ENCODE measurements at places on chromosomes 12 and 14.

DNA sequence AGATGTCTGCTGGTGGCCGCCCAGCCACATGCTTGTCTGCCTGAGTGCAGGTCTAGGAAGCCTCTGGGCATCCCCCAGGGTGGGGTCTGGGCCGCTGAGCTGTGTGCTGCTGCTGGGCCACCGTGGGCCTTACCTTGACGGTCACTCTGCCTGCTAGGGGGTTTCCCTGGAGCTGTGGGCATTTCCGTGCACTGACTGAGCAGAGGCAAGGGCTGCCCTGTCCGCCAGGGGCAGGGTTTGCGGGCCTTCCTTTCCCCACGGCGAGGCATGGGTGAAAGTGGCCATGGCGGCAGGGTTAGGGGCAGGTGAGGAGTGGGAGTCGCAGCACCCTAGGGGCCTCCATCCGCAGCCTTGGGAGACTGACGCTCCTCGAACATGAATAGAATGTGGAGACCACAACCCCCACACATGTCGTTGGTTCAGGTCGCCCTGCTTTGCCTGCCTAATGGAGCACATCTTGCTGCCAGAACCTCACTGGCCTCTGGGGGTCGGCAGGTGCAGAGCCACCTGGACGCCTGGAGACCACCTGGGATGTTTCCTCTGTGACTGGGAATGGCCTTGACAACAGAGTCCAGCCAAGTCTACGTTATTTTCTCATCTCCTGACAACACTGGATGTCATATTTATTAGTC lies 2.5 kb downstream of the ZBTB42 start:
- DNase-seq: no peak

DNA sequence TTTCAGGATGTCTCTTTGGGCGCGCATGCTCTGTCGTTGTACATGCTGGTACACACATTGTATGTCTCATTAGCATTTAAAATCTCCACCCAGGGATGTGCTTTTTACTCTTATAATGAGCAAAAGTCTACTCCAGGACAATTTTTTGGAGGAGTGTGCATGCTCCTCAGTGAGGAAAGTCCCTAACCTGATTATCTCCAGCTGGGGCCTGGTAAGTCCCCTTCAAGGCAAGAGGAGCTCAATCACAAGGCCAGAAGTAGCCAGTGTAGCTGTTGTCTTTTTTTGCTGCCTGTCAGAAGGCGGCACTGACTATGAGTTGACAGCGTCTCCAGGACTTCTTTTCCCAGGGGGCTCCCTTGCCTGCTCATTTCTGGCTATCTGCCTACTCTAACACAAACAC lies 218.3 kb upstream of the CNTN1 start:
- DNase-seq: no peak

- no peak for DNase-seq
Measured at GRCh38 chr14:59895721-59896120, 24.2 kb upstream of the LRRC9 start.

DNA sequence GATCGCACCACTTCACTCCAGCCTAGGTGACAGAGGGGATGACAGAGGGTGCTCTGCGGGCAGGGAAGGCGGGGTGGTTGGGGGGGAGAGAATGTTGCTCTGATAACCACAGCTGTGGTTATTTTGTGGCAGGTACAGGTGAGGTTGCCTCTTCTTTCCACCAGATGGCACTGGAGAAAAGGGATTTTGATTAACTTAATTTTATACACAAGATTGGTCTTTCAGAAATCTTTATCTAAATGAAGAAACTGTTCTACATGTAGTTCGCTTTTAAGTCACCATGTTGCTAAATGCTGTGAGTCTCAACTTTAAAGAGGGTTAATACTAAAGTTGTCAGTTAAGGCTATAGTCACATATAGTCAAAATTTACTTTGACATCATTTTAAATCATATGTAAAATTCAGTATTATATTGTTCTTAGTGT lies 25.7 kb downstream of the FGF23 start:
- DNase-seq: no peak

GRCh38 chr14:29717901-29718300 lies 209.7 kb downstream of the PRKD1 start:
- DNase-seq: no peak

- no peak for DNase-seq
Measured at GRCh38 chr14:93954900-93955849, 21.2 kb downstream of the ASB2 start.

GRCh38 chr12:51357374-51358047 lies 11.0 kb upstream of the CELA1 start:
- no peak for DNase-seq

- no peak for DNase-seq
Measured at GRCh38 chr14:74799765-74800164, 36.6 kb downstream of the YLPM1 start.

DNA sequence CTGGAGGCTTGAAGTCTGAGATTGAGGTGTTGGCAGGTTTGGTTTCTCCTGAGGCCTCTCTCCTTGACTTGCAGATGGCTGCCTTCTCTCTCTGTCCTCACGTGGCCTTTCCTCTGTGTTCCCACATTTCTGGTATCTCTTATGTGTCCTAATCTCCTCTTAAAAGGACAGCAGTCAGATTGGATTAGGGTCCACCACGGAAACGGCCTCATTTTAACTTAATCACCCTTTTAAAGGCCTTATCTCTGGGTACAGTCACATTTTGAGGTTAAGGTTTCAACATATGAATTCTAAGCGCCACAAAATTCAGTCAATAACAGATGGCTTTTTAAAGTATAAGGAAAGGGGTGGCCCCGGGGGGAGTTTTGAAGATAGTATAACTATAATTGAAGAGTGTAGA lies 33.5 kb downstream of the UNC79 start:
- no peak for DNase-seq

- no peak for DNase-seq
Measured at GRCh38 chr14:51053157-51053556, 41.7 kb downstream of the TRIM9 start.

All from epithelial cell of proximal tubule (primary cell).